ENCODE measurements at places on chromosomes 4 and X.

- DNase-seq = no peak
These were observed 115.4 kb upstream of the ESX1 start for GRCh38 chrX:104370089-104370488.

- DNase-seq = no peak
These were observed 98.8 kb upstream of the NDP start for GRCh38 chrX:44071847-44072551.

DNA sequence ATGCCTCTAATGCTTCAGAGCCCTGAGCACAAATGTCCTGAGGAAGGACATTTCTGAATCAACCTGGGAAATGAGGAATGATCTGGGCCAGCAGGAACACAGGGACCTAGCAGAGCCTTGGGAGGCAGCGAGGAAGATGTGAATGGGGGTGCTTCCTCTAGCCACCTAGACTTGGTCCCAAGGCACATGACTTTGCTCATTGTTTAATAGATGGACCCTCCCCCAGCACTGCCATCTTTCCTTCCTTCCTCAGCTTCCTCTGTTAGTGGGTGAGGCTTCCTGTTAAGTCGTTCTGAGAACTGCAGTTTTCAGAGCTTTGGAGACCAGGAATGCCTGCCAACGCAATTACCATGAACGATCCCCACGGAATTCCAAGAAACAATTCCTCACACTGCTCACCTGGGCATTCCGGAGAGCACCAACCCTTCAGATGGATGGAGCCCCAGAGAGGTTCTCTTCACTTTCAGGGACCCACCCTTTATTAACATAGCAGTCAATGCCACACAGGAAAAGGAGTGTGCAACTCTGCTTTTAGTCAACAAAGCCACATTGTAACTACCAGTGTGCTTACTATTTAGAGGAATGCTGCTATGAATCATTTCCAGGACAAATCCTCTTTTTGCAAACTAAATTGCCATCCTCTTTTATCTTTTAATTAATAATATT, 48.5 kb upstream of the STIM2 start:
- DNase-seq = peak; percentile 36

DNA sequence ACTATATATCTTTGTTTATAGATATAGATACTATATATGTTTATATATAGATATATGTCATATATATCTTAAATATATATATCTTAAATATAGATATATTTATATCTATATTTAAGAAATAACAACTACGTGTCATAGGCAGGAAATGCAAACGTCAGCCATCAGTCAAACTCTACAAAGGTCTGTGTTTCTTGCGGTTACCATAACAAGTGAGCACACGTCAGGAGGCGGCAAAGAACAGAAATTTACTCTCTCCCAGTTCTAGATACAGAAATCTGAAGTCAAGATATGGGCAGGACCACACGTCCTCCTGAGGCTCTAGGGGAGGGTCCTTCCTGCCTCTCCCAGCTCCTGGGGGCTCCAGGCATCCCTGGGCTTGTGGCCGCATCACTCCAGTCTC, 6.5 kb downstream of the PLCXD1 start:
- no peak for DNase-seq

DNA sequence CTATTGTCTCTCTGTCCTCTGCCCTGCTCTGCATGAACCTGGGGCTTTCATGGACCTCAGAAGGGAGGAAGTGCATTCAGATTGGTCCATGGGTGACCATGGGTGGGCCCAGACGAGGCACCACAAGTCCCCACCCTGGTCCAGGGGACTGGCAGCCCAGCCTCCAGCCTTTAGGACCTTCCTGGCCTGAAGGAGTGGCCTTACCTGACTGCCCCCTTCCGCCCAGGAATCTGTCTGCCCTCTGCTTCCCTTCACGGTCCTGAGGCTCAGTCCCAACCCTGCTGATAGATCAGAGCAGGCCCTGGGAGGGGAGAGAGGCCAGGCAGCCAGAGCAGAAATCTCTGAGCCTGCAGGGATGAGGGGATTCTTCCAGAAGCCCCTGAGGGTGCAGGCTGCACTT, 455.4 kb downstream of the PCDH18 start:
- DNase-seq = no peak

DNA sequence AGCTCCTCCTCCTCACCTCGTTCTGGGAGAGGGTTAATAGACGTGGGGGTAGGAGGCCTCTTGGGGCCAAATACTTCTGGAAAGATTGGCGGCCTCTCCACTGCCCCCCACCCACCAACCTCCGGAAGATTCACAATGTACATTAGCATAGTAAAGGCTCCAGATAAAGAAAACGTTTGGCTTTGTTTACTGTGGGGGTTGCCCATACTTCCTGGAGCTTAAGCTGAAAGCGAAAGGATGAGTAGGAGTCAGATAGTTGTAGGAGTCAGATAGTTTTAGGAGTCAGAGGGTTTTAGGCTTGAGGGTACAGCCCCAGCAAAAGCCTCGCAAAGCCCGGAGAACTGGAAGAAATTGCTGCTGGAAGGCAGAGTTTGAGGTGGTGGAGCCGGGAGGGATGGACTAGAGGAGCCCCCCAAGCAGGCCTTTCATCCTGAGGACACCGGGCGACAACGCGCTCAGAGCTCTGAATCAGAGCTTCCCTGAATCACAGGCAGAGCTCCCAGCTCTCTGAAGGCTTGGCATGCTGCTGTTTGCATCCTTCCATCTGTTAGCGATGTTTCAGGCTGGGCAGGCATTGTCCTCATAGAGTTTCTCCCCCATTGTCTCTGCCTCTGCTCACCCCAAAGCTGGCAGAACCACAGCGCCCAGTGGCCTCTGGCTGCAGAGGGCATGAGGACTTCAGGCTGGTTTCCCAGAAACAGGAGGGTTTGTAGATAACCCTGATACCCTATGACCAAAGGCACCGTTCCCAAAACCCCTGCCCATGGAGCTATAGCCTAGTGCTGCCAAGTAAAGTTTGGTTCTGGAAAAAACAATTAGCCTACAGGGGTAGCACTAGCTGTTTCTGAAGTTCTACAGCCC, 280.7 kb downstream of the BCOR start:
- DNase-seq = no peak

GRCh38 chr4:125321709-125322365, 7.1 kb downstream of the FAT4 start:
- peak; percentile 70 for DNase-seq

DNA sequence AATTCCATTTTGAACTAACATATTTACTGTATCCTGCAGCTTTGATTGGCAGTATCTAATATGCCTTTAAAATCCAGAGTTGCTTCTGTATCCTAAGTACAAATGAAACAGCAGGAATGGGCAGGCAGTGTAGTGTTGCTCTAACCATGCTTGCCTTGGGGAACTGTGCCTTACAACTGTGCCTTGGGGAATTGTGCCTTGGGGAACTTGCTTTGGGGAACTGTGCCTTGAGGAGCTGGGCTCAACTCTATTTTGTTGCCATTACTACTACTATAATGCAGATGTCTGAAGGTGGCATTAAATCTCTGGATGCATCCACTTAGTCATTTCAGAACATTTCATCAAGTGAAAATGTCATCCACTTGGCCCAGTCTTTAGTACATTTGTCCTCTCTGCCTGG, 6.9 kb downstream of the CXCL3 start:
- no peak for DNase-seq

DNA sequence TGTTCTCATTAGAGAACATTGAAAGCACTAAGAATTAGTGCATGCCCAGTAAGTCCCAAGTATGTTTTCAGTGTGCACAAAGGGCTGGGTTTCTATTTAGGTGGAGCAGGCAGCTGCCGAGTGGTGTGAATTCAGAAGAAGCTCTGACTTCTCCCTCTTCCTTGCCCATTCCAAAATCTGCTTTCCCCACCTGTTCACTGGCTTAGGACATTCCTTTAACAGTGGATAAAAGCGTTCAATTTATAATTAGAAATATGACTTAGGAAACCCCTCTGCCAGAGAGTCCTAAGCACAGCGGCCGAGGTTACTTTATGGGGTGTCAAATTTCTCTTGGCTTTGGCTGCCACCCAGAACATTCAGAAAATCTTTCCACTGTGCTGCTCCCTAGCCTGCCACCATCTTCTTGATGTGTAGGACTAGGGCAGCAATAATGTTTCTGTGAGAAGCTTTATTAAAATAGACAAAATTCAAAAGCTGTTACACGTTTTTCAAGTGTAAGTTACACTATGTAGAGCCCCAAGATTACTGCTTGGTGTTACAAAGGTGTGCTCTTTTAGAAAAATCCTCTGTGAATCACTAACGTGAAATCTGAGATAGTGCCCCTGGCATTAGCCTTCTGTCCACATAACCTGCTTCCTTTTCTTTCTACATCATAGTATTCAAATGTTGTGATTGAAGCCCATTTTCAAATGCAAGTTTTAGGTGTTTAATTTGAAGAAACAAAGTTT, 191.6 kb upstream of the ANKRD50 start:
- peak; percentile 87 for DNase-seq

GRCh38 chrX:65642914-65643491, 24.5 kb upstream of the MSN start:
- peak; percentile 11 for DNase-seq

- DNase-seq = no peak
These were observed 132.1 kb upstream of the RAPGEF2 start for GRCh38 chr4:158970812-158971211.

GRCh38 chr4:125091-125771, 930 bp downstream of the ZNF718 start:
- DNase-seq = no peak

GRCh38 chr4:185144601-185145240, 1.7 kb downstream of the SLC25A4 start:
- no peak for DNase-seq

- DNase-seq = peak; percentile 77
These were observed 149.8 kb downstream of the STIM2 start for GRCh38 chr4:27010334-27010940.

DNA sequence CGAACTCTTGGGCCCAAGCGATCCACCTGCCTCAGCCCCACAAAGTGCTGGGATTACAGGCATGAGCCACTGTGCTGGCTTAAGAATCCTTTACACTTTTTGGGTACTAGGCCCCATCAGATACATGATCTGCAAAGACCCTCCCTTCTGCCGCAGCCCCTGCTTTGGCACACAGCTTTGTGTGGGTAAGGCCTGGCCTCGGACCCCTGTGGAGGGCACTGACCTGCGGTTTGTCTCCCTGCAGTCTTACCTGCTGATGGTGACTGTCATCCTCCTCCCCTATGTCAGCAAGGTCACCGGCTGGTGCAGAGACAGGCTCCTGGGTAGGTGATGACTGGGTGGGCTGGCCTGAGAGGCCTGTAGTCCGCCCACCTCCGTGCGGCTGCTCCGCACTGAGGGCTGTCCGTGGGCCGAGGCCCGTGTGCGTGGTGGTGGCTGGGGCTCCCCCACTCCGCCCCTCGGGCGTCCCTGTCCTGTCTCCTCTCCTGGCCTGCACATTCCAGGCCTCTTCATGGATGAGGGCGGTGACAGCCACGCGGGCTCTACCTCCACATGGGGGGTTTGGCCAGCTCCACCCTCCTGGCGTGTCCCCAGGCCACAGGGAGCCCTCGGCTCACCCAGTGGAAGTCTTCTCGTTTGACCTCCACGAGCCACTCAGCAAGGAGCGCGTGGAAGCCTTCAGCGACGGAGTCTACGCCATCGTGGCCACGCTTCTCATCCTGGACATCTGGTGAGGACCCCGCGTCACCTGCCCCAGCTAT, 18.0 kb downstream of the DGKQ start:
- no peak for DNase-seq

DNA sequence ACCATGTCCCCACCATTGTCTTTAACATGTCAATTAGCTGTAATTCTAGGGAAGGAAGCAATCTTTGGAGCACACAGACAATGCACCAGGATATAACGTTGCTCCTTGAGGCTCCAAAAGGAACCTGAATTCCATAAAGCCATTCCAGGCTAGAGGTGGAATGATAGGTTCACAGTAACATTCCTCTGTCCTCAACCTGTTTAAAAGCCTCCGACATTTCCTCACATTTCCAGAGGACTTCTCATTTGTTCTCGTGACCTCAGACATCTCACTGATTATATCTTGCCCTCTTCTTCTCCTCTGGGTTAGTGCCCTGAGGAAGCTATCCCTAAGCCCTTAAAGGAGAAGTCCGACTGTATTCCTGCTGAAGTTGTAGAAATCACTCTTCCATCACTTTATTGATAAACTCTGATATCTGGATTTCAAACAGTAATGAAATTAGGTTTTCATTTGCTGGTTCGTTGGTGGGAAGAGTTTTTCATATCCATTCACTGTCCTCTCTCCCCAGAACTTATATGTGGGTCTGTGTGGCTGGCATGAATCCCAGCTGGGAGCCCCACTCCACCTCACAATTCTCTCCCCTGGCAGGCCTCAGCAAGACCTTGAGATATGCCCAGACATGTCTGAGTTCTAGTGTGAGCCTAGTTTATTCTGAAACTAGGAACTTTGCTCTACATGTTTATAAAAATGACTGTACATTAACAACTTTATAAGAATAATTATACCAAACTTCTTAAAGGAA, 44.2 kb upstream of the PRSS12 start:
- DNase-seq = no peak

DNA sequence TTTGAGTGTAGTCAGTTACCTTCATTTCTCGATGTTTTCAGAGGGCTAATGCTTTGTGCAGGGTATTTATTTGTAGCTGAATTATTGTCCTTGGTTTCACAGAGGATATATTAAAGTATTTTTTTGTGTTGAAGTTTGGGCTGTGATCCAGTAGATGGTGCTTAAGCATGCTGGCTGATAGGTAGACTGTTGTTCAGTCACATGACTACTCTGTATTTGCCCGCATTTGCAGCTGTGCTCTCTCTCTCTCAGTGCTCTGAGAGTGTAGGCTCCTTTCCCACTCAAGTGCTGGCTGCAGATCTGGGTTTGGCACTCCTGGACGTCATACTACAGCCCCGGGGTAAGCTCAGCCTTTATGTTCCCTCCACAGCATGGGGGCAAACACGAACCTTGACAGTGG, 21.7 kb downstream of the RAB40AL start:
- DNase-seq = no peak

GRCh38 chrX:94204524-94204923, 530.5 kb downstream of the FAM133A start:
- no peak for DNase-seq

DNA sequence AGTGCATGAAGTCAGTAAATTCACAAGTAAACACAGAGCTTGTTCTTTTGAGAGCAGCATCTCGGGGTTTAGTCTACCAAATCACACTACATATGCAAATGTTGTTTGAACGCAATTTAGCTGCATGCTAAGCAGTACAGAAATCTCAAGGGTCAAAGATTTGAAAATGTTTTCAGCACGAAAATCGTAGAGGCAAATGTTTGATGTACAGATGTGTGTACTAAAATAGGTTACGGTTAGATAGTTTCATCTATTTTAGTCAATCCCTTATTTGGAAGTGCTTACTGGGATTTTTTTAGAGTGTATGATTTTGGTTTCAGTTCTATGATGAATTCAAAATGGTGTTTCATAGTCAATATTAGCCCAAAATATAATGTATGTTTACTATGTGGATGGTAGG, 1928.2 kb upstream of the TENM3 start:
- DNase-seq = no peak

DNA sequence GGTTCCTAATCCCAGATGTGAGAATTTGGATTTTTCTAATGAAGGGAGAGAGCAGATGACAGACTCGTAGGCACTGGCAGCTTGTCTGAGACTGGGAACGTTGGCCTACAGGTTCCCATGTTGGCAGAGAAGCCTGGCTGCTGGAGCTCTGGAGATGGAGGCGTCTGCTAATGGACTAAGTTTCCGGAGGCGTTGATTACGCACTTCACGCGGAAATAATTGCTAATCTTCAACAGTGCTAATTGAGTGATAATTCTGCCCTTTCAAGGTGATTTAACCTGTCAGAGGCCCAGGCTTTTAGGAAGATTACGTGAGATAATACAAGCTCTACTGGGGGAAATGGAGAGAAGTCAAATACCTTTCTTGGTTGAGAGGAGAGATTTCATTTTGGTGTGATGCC, 77.4 kb downstream of the PSAPL1 start:
- DNase-seq = no peak
